SK-N-SH treated with all-trans-retinoic acid at 6 μM for 48 hours (cell line): ENCODE measurements at places on chromosomes 2 and 18.

DNA sequence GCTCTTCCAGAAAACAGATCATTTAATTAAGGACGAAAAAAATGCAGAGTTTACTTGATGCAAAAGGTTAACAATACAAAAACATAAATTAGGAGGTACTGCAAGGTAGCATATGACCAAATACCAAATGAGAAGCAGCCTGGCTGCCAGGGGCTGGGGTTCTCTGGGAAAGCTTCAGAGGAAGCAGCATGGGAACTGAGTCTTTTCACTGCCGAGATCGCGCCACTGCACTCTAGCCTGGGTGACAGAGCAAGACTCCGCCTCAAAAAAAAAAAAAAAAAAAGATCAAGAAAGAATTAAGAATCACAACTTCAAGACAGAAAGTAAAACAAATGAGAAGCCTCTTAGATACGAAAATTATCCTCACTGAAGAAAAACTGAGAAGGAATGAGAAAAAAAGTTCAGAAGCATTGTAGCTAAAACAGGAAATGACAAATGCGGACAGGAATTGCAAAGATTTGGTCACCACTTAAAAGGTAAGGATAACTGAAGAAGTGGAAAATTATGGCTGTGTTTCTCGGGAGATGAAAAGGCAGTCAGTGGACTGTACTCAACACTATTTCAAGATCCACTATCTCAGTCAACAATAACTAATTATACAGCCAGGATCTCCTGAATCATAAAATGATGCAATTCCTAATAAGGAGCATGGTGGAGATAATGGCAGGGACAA lies 4.3 kb downstream of the SEPTIN10 start:
- ATAC-seq: no peak

GRCh38 chr2:69285379-69285894 lies 101.6 kb downstream of the GFPT1 start:
- no peak for ATAC-seq

DNA sequence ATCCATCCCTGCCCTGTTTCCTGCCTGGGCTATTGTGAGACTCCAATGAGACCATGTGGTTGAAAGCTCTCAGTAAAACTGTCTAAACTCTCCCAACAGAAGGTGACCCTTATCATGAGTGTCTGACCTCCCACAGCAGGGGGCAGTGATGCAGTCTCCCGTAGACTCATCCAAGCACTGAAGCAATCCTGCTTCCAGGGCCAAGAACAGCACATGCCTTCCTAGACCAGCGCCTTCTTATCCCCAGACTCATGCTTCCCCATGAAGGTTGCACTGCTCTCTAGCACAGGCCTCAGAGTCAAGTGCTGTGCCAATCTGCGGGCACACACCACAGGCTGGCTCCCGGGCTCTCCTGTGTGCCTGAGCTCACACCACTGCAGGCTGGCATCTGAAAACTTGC lies 112.3 kb downstream of the TNS1 start:
- peak; percentile 22; the same call in 2 of the 3 replicates for ATAC-seq

GRCh38 chr2:236552212-236552542 lies 17.4 kb upstream of the ACKR3 start:
- no peak for ATAC-seq

GRCh38 chr2:28997237-28997846 lies 16.2 kb downstream of the TOGARAM2 start:
- ATAC-seq: no peak

GRCh38 chr2:239644011-239644410 lies 243.2 kb upstream of the HDAC4 start:
- ATAC-seq: no peak

DNA sequence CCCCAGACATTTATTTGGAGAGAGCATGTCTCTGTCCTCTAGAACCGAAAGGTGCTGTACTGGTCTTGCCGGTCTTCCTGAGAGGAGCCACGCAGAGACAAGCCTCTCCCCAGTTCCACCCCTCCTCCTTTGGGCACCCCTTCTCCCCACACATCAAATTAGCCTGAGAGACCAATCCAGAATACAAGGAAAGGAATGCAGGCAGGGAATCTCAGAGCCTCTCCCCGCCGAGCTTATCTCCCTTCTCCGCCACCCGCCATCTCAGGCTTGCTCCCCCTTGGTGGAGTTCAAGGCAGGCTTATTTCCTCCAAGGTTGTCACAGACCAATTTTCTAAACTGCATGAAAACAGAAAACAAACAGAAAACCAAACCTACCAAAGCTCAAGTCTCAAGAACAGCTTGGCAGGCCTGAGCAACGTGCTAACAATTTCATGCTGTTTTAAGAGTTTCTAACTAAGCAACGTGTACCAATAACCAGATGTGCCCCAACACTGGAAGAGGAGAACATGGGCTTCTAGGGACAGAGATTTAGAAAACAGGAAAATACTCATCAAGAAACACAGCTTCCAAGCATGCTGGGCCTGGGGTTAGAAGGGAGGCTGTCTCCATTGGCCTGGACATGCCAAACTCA lies 124.5 kb upstream of the PKDCC start:
- ATAC-seq: no peak

GRCh38 chr18:46008531-46008930 lies 41.4 kb upstream of the EPG5 start:
- ATAC-seq: no peak

GRCh38 chr2:233455006-233455405 lies 100.7 kb downstream of the DGKD start:
- no peak for ATAC-seq

DNA sequence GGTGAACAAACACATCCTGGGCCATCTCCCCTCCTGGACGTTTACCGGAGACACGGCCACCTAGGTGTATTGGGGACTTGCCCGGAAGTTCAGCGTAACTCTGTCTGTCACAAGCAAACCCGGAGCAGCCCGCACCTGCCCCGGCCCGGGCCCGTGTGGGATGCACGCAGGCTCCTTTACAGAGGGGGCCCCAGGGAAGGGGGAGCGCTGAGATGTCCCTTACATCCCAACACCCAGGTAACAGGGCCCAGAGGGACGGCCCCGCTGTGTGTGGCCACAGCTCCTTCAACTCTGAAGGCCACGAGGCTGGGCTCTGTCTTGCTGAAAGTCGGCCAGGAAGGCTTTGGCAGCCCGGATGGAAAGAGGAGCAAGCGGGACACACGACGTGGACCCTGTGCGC lies 212.8 kb downstream of the TWIST2 start:
- ATAC-seq: no peak

- ATAC-seq: peak; percentile 40; the same call in 2 of the 3 replicates
These were observed 53.1 kb downstream of the PRELID3A start for GRCh38 chr18:12460874-12461273.
